ENCODE measurements at places on chromosomes 7 and 10. TPM values are rescaled to one million over a fixed set of nuclear protein-coding genes. Genes with fewer than 3 reads are reported as not detected.

The TCF7L2 gene
- total RNA-seq: 12.9 TPM

The C10orf71 gene
- total RNA-seq: under 0.01 TPM

The KCND2 gene
- total RNA-seq: 74.5 TPM

The ARMC3 gene
- total RNA-seq: 7.0 TPM

The HMX2 gene
- not detected for total RNA-seq

The VWA2 gene
- 2.0 TPM for total RNA-seq

The ZNF746 gene
- 12.2 TPM for total RNA-seq

The ATG9B gene
- total RNA-seq: 3.6 TPM

The AGMO gene
- 1.8 TPM for total RNA-seq

The NDUFB2 gene
- 285 TPM for total RNA-seq

The EBF3 gene
- 83.1 TPM for total RNA-seq

The SMKR1 gene
- total RNA-seq: 2.4 TPM

The MRLN gene
- 25.0 TPM for total RNA-seq

The DYNC1I1 gene
- total RNA-seq: 66.8 TPM

The PTN gene
- total RNA-seq: 566 TPM

The AKR1D1 gene
- total RNA-seq: not detected

The ELFN1 gene
- total RNA-seq: 8.2 TPM

The EIF4H gene
- total RNA-seq: 176 TPM

The LBX1 gene
- total RNA-seq: 4.0 TPM

The WDFY4 gene
- total RNA-seq: 3.8 TPM

The KCP gene
- total RNA-seq: 0.40 TPM

The WNT2 gene
- total RNA-seq: 0.94 TPM

The ATRNL1 gene
- total RNA-seq: 60.2 TPM

The NEUROD6 gene
- 10.4 TPM for total RNA-seq

The TMEM184A gene
- total RNA-seq: 0.33 TPM

The SLC29A3 gene
- 2.7 TPM for total RNA-seq

The NMT2 gene
- total RNA-seq: 43.1 TPM

The STEAP2 gene
- 8.2 TPM for total RNA-seq

The CALML3 gene
- total RNA-seq: not detected

The VWC2 gene
- total RNA-seq: 12.1 TPM

The PIP gene
- not detected for total RNA-seq

The KCNH2 gene
- total RNA-seq: 14.4 TPM

The CCDC172 gene
- not detected for total RNA-seq

The RAB18 gene
- total RNA-seq: 108 TPM

The C10orf67 gene
- 1.0 TPM for total RNA-seq

The TMEM178B gene
- total RNA-seq: 71.1 TPM

The TMEM273 gene
- 8.5 TPM for total RNA-seq

The NOS3 gene
- total RNA-seq: 2.4 TPM

The TMEM60 gene
- total RNA-seq: 24.1 TPM

The WEE2 gene
- total RNA-seq: 0.22 TPM

The KCNIP2 gene
- 14.4 TPM for total RNA-seq

The SPDYE1 gene
- total RNA-seq: not detected

The ANXA11 gene
- 22.8 TPM for total RNA-seq

The NUTM2E gene
- total RNA-seq: 0.88 TPM

The CLEC5A gene
- 0.17 TPM for total RNA-seq

The IFIT1B gene
- total RNA-seq: 1.4 TPM

The MYPN gene
- total RNA-seq: 0.06 TPM

The CFAP58 gene
- total RNA-seq: 0.99 TPM

The GARIN1A gene
- total RNA-seq: 0.50 TPM

The RHOBTB1 gene
- 18.1 TPM for total RNA-seq

The IDI2 gene
- 0.11 TPM for total RNA-seq

The RUFY2 gene
- 43.1 TPM for total RNA-seq

The ACTL6B gene
- total RNA-seq: 16.5 TPM
